ENCODE measurements at places on chromosomes 11 and 22.

DNA sequence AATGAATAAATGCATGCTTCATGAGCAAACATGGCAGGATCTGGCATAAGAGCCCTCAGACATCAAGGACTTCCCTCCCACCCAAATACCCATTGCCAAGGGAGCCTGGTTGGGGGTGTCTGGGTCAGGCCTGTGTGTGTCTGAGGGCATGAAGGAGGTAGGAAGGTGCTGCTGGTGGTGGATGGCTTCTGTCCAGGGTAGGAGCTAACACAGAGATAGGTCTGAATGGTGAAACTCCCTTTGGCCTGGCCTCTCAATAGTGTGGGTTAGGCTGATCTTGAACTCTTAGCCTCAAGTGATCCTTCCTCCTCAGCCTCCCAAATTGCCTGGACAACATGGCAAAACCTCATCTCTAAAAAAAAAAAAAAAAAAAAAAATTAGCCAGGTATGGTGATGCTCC lies 2.8 kb downstream of the AMPD3 start:
- no peak for DNase-seq

DNA sequence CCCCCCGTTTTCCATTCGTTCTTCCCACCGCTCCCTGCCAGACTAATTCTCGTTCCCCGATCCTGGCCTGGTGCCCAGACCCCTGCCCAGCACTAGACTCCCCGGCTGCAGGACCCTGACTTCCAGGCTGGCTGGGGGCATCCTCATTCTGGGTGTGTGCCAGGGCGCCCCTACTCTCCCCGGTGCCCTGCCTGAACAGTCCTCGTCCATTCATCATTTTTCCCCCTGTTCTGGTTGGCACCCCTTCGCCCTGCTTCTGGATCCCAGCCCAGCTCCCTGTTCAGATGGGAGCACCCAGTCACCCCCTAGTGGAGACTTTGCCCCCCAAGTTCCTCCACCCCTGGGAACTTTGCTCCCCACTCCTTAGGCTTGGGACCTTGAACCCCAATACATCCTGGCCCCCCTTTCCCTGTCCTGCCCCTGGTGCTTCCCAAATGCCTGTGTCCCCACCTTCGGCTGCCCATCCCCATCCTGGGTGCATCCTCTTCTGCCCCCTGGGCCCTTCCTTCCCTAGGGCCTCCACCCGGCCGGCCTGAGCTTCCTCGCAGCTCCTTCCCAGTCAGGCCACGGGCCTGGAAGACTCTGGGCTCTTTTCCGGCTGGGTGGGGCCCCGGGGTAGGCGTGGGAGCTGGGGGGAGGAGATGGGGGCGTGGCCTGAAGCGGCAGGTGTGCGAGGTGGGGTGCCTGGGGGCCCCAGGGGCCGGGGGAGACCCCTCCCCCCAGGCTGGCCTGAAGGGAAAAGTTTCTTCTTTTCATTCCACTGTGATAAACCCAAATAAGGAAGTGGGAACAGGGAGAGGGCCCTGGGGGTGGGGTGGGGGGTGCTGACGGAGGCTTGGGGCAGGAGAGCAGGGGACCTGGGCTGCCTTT lies 908 bp downstream of the PLCB3 start:
- DNase-seq: no peak

DNA sequence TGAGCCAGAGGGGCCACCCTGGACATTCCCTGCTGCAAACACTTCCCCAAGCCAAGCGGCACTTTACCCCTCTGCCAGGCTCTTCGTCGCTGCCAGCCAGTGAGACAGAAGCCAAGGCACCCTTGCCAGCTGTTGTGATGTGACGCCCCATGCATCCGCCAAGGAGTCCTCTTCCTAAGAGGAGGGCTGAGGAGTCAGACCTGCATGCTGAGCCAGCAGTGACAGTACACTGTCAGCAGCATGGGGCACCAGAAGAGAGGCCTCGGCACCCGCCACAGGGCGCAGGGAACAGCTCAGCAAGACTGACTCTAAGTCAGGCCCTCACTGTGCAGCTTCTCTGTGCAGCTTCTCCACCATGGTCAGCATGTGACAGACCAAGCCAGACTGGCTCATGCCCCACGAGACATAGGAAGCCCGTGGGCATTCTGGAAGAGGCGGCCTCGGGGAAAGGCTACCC lies 26.4 kb downstream of the VPS37C start:
- no peak for DNase-seq

GRCh38 chr11:11565636-11566035 lies 56.2 kb downstream of the GALNT18 start:
- DNase-seq: no peak

DNA sequence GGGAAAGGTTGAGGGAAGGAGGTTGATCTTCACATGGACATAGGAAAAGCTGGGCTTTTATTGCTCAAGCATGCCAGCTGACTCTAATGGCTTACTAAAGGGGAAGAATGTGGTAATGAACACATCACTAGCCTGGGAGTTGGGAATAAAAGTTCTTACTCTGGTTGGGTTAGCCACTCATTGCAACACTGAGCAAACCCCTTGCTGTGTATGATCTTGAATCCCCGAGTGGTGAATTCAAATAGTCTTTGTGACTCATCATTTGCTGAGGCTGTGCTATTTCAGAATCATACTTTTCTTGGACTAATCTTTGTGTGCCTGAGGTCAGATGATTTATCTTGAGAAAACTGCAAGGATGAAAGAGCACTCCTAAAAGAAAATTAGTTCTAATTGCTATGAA lies 304.1 kb upstream of the ANO5 start:
- DNase-seq: no peak

DNA sequence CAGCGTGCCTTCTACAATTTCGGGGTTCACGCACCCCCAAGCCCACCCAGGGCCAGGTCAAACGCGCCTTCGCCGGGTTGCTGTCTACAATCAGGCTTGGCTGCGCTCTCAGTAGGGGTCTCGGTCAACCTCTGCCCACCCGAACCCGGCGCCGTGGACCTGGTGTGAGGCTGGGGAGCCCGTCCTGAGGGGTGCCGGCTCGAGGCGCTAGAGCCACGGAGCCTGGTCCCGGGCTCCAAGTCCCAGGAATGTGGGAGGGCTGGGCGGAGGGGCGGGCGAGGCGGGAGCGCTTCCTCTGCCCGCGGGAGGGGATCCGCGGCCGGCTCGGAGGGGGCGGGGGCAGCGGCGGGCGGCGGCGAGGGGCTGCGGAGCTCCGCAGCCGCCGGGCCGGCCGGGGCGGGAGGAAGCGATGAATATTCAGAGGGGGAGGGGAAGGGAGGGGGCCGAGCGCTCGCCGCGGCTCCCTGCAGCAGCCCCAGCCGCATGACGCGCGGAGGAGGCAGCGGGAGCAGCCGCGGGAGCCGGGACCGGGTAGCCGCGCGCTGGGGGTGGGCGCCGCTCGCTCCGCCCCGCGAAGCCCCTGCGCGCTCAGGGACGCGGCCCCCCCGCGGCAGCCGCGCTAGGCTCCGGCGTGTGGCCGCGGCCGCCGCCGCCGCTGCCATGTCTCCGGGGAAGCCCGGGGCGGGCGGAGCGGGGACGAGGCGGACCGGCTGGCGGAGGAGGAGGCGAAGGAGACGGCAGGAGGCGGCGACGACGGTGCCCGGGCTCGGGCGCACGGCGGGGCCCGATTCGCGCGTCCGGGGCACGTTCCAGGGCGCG lies at the start of gene PTPRJ:
Gene PTPRJ, plus strand, starts transcription at position 472 of the 819 bp plus-strand sequence. CDS start 354 bp downstream, outside the sequence.
- peak; percentile 30 for DNase-seq

- no peak for DNase-seq
These were observed 10.9 kb upstream of the PHLDB1 start for GRCh38 chr11:118596224-118597146.

DNA sequence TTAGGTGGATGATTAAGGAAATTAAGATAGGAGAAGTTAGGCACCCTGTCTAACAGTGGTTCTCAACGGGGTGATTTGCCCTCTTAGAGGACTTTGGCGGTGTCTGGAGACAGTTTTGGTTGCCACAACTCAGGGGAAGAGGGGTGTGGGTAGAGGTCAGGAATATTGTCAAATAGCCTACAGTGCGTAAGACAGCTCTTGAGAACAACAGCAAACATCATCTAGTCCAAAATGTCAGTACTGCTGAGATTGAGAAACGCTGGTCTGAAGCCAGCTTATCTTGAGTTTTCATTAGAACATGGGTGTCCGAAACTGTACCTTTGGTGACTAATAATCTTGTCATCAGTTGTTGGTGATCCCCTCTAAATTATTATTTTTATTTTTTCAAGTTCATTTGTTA lies 38.4 kb downstream of the CECR2 start:
- DNase-seq: no peak

- no peak for DNase-seq
These were observed 1.1 kb upstream of the SERPING1 start for GRCh38 chr11:57596266-57596885.

- no peak for DNase-seq
These were observed 630 bp downstream of the PIK3IP1 start for GRCh38 chr22:31291481-31292235.

- no peak for DNase-seq
These were observed 536.5 kb downstream of the BRD1 start for GRCh38 chr22:49291169-49291568.

DNA sequence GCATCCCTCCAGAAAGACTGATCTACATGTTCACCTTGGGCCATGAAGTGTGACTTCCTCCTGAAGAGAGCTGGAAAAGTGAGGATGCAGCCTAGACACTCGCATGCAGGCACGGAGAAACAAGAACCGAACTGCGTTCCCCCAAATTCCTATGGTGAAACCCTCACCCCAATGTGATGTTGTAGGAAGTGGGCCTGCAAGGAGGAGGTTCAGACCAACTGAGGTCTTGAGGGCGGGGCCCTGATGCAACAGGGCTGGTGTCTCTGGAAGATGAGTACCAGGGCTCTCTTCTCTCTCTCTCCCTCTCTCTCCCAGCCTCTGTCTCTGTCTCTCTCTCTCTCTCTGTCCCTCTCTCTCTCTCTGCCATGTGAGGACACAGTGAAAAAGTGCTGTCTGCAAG lies 501.1 kb downstream of the BRD1 start:
- no peak for DNase-seq

GRCh38 chr11:76155500-76156227 lies 50.6 kb downstream of the WNT11 start:
- DNase-seq: no peak

DNA sequence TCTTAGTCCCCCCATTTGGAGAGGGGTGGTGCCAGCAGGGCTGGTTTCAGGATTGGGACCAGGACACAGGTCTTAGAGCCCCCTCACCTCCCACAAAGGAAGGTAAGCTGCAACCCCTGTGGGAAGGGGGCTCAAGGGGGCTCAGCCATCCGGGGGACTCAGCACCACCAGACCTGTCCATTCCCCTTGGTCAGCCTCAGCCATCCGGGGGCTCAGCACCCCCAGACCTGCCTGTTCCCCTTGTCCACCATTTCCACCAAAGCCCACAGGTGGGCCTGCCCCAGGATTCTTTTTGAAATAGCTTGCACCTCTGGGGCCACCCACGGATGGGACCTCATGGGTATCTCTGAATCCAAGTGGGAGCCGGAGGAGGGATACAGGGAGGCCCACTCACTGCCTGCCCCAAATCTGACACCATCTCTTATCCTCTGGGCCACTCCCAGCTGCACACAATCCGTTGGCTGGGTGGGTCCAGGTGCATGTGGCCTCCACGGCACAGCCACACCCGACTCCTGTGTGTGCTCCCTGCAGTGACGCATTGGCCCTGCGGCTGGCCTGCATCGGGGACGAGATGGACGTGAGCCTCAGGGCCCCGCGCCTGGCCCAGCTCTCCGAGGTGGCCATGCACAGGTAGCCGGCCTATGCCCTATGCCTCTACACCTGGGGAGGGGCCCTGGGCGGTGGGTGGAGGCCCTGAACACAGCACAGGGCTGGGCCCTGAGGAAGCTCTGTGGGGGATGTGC lies 15.9 kb downstream of the MCAT start:
- no peak for DNase-seq

DNA sequence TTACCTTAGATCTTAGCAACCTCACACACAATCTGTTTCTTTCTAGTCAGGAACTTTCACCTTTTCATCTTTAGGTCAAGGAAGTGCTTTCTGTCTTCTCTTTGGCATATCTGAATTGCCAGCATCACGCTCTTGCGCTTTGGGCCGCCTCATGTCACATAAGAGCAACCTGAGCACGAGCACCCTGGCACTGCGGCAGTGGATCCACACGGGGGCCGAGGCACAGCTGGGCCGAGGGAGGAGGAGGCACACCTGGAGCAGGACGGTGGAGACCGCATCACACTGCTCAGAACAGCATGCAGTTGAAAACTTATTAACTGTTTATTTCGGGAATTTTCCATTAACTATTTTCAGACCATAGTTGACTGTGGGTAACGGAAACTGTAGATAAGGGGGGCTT lies 10.7 kb downstream of the MOB2 start:
- DNase-seq: no peak

GRCh38 chr22:47001288-47001687 lies 238.8 kb downstream of the TBC1D22A start:
- DNase-seq: no peak
